CD4-positive, alpha-beta T cell treated with Interleukin-21 for 1 hour (primary cell): ENCODE measurements at places on chromosomes 1 and 21.

DNA sequence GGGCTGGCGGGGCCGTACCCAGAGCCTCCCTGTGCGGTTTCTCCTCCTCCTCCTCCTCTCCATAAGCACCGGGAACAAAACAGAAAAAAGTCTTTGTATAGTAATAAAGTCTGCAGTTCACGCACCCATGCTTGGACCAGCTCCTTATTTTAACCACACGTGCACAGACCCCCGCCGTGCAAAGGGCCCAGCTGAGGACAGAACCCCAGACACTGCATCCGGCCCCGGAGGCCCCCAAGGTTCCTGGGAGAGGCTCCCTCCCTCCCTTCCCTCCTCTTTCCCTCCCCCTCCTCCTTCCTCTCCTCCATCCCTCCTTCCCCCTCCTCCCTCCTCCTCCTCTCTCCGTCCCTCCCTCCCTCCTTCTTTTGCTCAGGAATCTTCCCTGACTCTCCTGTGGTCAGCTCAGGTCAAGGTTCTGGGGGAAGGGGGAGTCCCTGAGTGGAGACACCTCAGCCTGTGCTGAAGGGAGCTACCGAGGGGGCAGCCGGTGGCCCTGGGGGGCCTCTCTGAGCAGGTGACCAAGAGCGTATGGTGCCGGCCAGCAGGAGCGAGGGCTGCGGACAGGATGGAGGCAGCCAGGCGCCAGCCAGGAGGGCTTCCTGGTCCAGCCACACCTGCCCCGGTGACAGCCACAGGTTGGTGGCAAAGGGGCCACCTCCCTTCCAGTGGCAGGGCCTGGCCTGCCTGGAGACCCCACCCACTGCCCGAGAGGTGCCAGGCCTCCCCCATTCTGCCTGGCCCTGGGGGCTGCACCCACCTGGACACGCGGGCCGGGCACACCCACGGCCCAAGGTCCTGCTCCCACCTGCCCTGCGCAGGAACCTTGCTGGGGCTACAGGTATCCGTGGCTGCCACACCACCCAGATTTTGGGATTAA is 3.2 kb upstream of the TTLL10 start:
- no peak for DNase-seq

GRCh38 chr1:41387667-41388091 is 26.4 kb downstream of the FOXO6 start:
- DNase-seq = no peak

GRCh38 chr1:36436821-36437220 is 13.4 kb downstream of the OSCP1 start:
- no peak for DNase-seq

GRCh38 chr1:50610563-50610962 is 187.3 kb upstream of the DMRTA2 start:
- DNase-seq = no peak

GRCh38 chr1:245901037-245901436 is 606.0 kb downstream of the SMYD3 start:
- DNase-seq = no peak

DNA sequence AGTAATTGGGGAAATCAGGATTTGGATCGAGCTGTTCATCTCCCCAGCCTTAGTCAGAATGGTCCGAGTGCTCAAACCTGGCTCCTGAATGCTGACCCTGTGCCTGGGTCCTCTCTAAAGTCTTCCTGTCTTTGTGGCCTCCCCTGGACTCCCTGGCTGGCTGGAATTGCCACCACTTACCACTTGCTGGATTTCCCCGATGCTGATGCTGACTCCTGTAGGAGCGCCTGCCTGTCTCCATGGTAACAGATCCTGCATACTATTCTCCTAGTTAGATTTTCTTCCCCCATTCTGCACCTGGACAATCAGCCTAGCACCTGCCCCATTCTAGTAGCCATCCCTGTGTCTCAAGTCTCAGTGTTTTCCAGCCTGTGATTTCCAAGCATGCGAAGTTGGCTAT is 382.2 kb upstream of the ESRRG start:
- no peak for DNase-seq

DNA sequence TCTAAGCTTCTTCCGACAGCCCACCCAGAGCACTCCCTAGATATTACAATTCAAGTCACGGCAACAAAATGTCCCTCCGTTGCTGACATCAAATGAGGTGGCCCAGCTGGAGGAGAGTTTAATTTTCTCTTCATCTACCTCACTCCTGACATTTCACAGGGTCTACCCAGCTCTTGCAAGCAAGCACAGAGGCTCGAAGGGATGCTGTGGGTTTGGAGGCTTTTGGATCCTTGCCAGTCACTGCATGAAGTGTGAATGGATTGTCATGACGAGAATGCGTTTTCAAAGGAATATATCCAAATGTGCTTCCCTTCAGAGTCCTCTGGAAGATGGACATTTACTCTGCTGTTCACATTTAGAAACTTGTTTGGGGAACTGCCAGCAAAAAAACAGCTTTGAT is 33.5 kb downstream of the CAPN8 start:
- DNase-seq = no peak

- DNase-seq = no peak
Observed at GRCh38 chr1:234778221-234779159, 168.5 kb upstream of the IRF2BP2 start.

GRCh38 chr1:60118085-60118484 is 44.5 kb upstream of the C1orf87 start:
- DNase-seq = no peak

DNA sequence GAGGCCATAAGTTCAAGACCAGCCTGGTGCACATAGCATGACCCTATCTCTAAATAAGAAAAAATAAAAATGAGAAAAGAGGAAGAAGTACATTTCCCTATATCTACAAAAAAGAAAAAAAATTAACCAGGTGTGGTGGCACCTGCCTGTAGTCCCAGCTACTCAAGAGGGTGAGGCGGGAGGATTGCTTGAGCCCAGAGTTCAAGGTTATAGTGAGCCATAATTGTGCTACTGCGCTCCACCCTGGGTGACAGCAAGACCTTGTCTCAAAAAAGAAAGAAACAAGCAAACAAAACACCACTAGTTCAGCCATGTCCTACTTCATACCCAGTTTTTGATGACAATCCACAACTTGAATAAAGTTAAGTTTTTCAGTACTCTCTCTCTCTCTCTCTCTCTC is 30.7 kb upstream of the TDRD10 start:
- DNase-seq = no peak

- no peak for DNase-seq
Observed at GRCh38 chr1:53593758-53594380, 134.7 kb downstream of the DMRTB1 start.

GRCh38 chr1:163410073-163410999 is 88.6 kb downstream of the NUF2 start:
- peak; percentile 30 for DNase-seq

DNA sequence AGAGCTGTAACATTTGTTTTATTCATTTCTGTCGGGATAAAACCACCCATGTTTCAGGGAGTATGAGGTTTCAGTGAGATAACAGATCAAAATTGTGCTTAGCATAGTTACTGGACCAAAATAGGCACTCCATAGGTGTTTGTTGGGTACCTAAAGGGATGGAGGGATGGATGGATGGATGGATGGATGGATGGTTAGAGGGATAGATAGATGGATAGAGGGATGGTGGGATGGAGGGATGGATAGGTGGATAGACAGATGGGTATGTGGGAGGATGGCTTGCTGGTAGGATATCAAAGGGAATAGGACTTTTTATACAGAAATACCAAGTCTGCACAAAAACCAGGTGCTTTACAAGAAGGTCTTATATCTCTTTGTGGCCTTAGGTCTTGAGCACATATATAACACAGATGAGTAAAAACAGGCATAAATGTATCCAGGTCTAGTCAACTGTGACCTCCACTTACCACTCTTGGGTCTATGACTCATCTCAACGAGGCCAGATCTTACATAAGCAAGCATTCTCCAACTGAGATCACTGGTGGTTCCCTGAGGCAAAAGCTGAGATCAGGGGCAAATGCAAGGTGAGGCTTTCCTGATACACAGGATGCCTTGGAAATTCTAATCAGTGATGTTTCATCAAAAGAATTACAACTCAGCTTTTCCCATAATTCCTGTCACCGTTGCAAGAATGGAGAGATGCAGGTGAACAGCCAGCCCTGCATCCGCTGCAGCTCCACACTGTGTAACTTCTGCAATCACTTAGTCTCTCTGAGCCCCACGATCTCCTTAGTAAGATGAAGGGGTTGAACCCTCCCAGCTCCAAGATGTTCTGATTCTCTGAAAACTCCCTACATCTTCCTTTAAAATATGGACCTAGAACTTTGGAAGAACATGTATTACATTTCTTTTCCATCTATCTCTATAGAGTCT is 32.0 kb downstream of the PTAFR start:
- no peak for DNase-seq

DNA sequence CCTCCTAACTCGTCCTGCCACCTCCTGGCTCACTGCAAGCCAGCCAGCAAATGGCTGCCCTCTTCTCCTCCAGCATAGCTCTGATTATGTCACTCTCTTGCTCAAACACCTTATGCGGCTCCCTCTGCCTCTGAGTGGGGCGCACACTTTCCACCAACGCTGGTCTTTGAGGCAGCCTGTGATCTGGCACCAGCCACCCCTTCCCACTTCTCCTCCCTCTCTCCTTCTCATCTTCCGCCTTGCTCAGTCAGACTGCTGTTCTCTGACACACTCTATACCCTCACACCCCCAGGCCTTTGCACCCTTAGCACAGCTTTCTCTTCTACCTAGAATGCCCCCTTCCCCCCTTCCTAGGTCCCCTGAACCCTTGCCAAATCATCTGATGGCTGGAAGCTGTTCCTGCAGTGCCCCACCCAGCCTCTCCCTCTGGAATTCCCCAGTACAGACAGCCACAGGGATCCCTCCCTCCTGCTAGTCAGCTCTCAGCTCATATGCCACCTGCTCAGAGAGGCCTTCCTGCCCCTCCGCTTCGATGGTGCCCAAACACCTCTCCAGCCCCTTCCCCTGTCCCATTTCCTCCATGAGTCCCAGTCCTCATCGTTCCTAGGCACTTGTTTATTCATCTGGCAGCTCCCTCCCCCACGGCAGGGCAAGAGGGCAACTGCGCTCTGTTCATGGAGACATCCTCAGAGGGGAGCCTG is 21.7 kb upstream of the PEF1 start:
- DNase-seq = no peak

- DNase-seq = no peak
Observed at GRCh38 chr1:225875044-225875815, 7.0 kb downstream of the TMEM63A start.

DNA sequence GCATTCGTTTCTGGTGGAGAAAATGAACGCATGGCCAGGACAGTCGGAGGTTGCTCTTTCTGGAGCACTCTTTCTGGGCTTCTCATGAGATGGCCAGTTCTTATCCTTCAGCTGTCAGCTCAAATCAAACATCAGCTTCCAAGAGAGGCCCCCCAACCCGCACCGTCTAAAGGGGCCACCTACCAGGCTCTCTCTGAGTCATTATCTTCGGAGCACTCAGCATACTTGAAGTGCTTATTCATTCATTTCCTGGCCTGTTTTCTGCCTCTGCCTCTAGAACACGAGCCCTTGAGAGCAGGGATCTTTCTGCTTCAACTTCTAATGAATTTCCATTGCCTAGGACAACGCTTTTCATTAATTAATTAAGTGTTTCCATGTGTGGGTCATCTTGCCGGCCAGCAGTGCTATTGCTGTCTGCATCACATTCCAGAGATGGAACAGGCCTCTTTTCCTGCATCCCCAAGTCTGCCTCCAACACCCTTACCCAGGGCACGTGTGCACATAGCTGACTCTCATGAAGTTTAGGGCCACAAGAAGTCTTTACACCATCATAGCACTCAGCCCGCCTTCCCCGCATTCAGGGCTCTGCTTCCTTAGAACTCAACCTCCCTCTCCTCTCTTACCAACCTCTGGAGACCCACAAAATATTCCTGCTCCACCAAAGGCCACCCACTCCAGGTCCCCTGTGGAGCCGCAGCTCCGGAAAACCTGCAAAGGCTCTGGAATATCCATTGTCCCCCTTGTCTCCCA is 52.1 kb upstream of the LAPTM5 start:
- no peak for DNase-seq

- no peak for DNase-seq
Observed at GRCh38 chr1:207145401-207146058, 41.5 kb downstream of the C4BPA start.

DNA sequence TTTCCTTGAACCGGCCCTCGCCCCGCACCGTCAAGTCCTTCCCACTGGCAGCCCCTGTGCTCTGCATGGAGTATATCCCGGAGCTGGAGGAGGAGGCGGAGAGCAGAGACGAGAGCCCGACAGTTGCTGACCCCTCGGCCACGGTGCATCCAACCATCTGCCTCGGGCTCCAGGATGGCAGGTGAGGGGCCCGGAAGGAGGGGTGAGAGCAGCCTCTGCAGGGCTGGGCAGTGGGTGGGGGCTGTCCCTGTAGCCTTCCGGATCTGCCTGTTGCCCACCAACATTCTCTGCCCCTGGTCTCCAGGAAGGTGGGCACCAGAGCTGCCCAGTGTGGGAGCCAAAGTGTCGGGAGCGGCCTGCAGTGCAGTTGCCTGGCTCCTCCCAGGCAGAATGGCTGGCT is 99.2 kb upstream of the ACTL8 start:
- no peak for DNase-seq

GRCh38 chr1:9035226-9035625 is 9.0 kb upstream of the SLC2A7 start:
- no peak for DNase-seq

- DNase-seq = peak; percentile 8
Observed at GRCh38 chr1:166164995-166165660, 1.7 kb downstream of the FAM78B start.

- no peak for DNase-seq
Observed at GRCh38 chr1:116164150-116164549, 53.0 kb downstream of the MAB21L3 start.

- DNase-seq = no peak
Observed at GRCh38 chr1:157310401-157310800, 172.2 kb upstream of the ETV3 start.

- DNase-seq = no peak
Observed at GRCh38 chr1:195071461-195071860, 1536.8 kb downstream of the KCNT2 start.

DNA sequence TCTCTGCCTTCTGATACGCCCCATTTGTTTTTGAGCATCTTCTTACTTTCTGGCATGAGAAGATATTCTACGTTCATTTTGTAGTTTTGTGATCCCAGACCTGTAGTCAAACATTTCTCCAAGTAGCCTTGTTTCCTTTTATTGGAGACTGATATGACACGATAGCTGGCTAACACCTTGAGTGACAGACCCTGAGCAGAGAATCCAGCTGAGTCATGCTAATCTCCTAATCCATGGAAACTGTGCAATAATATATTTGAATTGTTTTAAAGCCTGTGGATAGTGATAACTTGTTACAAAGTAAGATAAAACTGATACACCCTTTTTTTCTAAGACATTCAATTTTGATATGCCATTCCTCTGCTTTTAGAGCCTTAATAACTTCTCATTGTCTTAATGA is 1.2 kb upstream of the IFI44L start:
- DNase-seq = no peak

- no peak for DNase-seq
Observed at GRCh38 chr1:187078321-187078720, 249.6 kb downstream of the PLA2G4A start.

DNA sequence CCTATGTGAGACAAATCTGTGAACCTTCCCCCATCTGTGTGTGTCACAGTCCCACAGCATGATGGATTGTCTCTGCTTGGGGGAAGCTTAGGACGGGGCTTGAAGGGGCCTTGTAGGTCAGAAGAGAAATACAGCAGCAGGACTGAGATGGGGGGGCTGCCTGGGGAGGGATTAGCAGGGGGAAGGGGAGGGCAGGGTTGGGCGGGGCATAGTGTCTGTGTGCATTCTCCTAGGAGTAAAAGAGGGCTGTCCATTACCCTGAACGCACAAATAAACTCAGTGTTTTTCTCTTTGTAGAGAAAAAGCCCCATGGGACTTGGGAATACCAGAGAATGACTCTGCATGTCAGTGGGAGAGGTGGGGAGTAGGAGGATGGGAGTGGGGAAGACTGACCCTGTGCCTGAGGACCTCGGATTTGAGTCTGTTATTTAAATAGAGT is 16.4 kb downstream of the RNF220 start:
- no peak for DNase-seq
